ENCODE measurements at places on chromosomes 7 and 10. TPM values are rescaled to one million over a fixed set of nuclear protein-coding genes. Genes with fewer than 3 reads are reported as not detected.

DNA sequence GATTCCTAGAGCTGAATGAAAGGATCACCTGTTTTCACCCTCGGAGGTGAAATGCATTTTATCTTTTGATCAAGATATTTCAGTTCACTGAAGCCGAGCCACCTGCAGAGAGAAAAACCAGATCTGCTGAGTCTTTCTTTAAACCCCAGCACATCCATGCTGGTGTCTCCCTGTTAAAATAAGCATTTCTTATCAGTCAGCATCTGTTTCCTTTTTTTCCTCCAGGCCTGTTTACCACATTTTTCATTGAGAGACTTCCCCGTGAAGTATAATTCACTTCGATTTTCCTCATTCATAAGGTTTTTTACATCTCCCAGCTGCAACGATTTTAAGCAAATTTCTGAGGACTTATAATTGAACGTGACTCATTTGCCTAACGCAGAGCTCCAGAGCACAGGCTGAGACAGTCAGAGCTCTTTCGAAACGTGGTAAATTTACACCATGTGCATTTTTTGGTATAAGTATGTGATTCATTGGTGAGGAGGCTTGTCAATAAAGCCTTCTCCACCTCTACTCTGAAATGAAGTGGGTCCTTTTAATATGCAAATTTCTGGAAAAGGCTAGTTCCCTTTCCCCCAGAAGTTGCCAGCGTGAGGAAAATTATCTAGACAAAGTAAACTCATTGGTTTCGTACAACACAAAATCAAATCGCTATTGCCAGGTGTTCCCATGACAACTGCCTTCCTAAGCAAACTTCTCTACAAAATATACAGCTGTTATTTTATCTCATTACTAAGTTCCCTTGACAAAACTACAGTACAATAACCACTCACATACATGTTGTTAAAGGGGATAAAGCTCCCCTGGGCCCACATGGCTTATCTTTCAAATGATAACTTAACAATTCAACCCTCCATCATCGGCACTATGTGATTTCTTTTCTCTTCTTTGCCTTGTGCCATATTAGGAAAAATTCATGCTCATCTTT lies 374.8 kb upstream of the AKR1E2 start:
- DNase-seq: no peak

- no peak for DNase-seq
Measured at GRCh38 chr10:48632166-48632565, 27.3 kb upstream of the ARHGAP22 start.

- no peak for DNase-seq
Measured at GRCh38 chr7:134699021-134699818, 52.6 kb downstream of the BPGM start.

GRCh38 chr10:98029149-98030092 lies 1.0 kb downstream of the CRTAC1 start:
- no peak for DNase-seq

DNA sequence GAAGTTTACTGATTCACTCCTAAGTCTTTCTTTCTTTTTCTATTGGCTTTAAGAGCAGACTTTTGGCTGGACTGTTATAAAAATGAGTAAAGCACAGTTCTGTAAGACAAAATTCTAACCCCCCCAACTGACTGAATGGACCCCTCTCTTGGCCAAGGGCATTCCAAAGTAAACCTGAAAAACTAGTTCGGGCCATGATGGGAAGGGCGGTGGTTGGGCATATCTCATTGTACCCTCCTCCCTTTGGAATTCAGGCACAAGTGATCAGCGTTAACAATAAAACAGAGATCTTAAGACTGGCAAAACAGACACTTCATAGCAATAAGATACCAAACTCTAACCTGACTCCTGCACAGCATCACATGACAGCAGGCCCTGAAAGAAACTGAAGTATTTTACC lies 6.1 kb upstream of the KIF20B start:
- no peak for DNase-seq

DNA sequence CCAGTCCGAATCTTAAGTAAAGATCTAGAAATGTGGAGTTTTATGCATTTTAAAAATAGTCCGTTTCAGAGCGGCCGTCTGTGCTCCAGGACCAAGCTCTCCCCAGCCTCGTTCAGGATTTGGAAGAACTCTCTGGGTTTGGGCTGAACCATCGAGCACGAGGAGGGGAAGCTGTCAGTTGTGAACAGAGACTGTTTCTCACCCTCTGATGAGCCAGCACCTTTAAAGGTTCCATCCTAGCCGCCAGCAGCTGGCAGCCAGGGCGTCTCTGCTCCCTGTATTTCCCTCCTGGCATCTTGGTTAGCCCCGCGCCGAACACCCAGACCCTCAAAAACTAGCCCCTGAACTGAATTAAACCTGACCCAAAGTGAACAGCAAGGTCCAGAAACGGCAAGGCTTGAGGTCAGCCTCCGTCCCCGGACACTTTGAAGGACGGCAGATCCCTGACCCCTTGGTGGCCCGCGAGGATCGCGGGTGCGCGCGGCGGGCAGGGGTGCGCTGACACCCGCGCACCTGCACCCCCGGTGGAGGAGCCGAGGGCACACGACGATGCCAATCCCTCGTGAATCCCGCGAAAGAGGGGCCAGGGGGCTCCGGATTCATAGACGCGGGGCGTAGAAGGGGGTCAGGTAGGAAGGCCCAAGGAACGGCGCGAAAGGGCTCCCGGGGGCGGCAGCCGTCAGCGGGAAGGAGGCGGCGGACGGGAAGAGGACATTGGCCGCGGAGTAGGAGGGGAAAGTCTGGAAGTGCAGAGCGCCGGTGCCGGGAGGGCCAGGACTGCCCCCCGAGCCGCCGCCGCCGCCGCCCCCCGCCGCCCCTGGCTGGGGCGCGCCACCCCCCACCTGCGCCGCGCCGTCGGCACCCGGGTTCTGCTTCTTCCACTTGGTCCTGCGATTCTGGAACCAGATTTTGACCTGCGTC lies 2.7 kb downstream of the NKX1-2 start:
- no peak for DNase-seq

DNA sequence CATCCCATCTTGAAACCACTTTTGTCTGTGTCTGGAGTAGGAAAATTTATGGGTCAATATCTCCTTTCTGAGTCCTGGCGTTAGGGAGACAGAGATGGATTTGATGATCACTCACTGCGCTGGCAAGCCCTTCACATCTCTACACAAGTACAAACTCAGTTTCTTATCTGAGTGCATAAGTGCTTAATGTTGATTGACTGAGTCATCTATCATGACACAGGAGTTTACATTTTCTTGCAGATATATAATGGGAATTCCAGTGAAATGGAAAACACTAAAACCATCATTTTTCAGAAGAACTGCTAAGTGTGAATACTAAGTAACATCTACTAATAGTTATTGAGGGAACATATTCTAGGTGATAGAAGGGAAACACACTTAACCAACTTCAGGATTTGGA lies 763.9 kb upstream of the COBL start:
- no peak for DNase-seq

Gene TMEM139
- 0.42 TPM for polyA plus RNA-seq

Gene CUX1
- polyA plus RNA-seq: 32.5 TPM
